Epithelial cell of prostate (primary cell): ENCODE measurements at places on chromosomes 3 and 15.

- no peak for DNase-seq
Measured at GRCh38 chr15:85499371-85499887, 119.0 kb downstream of the AKAP13 start.

GRCh38 chr3:153972862-153973261 lies 148.3 kb upstream of the ARHGEF26 start:
- DNase-seq = no peak

GRCh38 chr3:146067048-146067447 lies 93.9 kb downstream of the PLOD2 start:
- peak; percentile 10 for DNase-seq

GRCh38 chr15:77610731-77611130 lies 22.0 kb downstream of the LINGO1 start:
- DNase-seq = no peak

- DNase-seq = no peak
Measured at GRCh38 chr3:188776447-188776846, 395.3 kb upstream of the TPRG1 start.

DNA sequence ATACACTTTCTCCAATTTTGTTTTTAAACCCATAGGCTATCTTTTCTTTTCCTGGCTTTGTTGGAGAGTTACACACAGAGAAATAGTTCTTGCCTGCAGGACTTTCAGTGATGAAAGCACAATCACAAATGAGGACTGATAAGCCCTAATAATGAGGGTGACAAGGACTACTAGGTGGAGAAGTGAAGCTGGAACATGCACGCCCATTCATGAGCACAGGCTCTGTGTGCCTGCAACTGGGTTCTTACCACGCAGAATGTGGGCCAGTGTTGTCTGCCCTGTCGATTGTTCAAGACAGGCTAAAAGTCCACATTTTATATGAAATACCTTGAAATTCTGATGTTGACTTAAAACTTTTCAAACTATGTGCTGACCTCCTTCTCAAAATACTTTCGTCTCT lies 162.3 kb upstream of the STRIT1 start:
- DNase-seq = no peak

GRCh38 chr15:91357011-91357410 lies 257.0 kb downstream of the SV2B start:
- no peak for DNase-seq

DNA sequence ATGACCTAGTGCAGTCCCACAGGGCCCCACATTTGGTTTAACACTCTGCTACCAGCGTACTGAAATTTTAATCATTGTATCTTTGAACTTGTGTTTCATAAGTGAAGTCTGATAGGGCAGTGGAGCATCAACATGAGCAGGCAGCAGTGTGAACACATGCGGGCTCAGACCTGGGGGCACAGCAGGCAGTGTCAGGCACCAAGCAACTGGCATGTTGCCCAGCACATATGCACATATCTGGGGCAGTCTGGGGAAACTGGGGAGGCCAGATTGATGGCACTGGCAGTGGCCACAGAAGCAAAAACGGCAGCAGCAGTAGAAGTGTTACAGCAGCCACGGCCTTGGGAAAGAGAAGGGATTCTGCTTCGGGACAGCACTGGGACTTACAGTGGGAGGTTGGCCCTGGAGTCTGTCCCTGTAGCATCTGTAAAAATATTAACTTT lies 353.9 kb upstream of the KCNMB2 start:
- DNase-seq = no peak

GRCh38 chr3:157300094-157300493 lies 136.6 kb upstream of the PTX3 start:
- no peak for DNase-seq

GRCh38 chr3:50588759-50589433 lies 19.6 kb downstream of the HEMK1 start:
- DNase-seq = no peak

GRCh38 chr3:133477487-133477886 lies 77.6 kb downstream of the BFSP2 start:
- DNase-seq = no peak

GRCh38 chr3:180804916-180805315 lies 107.6 kb upstream of the FXR1 start:
- no peak for DNase-seq

DNA sequence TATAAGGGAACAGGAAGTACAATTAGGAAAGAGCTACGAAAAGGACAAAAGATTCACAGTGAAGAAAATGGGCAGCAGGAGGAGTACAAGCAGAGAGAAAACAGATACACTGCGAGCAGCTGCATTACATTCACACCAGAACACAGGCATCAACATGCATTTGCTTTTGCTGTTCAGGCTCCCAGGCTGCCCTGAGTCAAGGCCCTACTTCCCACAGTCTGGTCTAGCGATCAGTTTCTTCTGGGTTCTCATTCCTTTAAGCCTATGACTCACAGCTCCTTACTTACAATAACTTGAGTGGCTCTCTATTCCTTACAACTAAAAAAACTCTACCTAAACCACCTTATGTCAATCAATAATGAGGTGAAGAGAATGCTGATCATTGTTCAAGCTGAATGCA lies 24.5 kb upstream of the ZNF445 start:
- peak; percentile 59 for DNase-seq
